ENCODE measurements at places on chromosomes 3 and 15.

DNA sequence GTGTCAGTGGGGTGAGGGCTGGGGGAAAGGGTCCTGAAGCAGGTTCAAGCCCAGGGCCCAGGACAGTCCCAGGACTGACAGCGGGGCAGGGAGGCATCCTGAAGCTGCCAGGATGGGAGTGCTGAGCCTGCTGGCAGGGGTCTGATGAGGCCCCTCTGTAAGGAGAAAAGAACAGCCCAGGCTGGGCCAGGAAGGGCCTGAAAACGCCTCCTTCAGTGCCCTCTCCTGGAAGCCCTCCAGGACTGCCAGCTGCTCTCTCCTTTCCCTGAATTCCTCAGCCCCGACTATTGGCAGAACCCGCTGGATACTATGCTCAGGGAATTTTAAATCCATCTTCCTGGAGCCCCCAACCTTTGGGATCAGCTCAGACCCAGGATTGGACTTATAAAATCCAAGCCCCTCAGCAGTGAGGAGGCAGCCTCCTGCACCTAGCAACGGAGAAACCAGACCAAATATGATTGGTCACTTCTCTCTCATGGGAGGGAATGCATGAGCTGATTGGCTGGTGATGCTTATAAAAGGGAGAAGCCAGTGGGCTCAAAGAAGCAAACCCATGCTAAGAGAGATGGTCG is 203.5 kb upstream of the LINGO1 start:
- no peaks in the 10 kb centered on the region for H3K27me3 ChIP-seq
- no peak overlapping the region for H3K4me3 ChIP-seq

DNA sequence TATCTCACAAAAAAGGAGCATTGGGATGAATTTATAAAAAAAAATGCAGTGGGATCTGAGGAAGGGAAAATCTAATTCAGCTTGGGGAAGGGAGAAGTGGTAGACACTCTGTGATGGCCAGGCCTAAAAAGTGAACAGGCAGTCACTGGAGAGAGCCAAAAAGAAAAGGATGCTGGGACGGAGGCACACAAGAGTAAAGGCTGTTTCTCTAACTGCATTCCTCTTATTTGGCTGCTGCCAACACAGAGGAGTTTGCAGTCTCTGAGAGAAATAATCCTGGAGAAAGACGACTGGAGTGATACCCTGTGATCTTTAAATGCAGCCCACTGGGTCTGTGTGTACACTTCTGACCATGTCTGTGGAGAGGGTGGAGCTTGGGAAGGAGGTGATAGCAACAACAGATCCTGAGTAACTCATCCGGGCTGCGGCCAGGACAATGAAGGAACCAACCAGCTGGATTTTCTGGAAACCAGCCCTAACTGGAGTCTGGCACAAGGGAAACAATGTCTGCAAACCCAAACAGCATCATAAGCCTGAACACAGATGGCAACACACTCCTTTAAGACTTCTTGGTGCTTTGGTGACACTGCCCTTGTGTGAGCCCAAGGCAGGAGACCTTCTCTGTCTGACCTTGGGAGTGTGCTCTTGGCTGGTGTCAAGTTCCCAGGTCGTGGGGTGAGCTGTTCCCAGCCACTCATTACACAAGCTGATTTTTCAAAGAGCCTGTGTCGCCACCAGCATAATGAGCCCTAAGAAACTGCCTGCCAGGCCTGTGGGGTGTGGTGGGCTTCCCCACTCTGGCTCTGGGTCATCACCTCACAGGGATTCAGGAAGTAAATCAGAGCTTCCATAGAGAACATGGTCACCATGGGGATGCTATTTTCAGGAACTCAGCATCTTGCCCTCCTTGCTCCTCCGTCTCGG is 8.0 kb downstream of the FYCO1 start:
- DNase-seq: peak; percentile 55
- H3K36me3 ChIP-seq: peaks cover 7% of the 10 kb centered on the region
- no peak overlapping the region for H3K4me3 ChIP-seq
- peaks cover 15% of the 10 kb centered on the region for H3K4me1 ChIP-seq
- H3K27ac ChIP-seq: peak overlapping the region; percentile 63

DNA sequence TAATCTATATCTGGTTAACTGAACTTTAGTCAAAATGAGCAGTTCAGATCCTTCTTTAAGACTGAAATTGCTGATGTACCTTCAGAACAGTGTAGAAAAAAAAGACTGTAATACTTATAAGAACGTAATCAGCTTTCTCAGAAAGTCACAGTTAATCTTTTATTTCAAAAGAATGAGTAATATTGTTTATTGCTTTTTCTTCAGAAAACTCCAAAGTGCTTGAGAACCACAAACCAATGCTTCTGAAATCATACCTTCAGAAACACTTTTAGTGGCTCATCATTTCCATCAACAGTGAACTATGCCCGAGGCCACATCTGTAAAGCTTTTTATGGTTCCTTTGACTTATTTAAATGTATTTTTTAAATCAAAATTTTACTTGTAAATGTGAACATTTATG is 33.3 kb upstream of the CLASP2 start:
- no peaks in the 10 kb centered on the region for H3K27me3 ChIP-seq
- no peak overlapping the region for H3K27ac ChIP-seq
- no peaks in the 10 kb centered on the region for H3K4me1 ChIP-seq
- H3K36me3 ChIP-seq: no peaks in the 10 kb centered on the region
- no peak overlapping the region for H3K4me3 ChIP-seq
- DNase-seq: no peak

- H3K4me1 ChIP-seq: peaks cover 4% of the 10 kb centered on the region
- no peak overlapping the region for H3K4me3 ChIP-seq
- no peak overlapping the region for H3K27ac ChIP-seq
- H3K36me3 ChIP-seq: no peaks in the 10 kb centered on the region
- DNase-seq: no peak
Measured at GRCh38 chr3:61357902-61358301, 106.7 kb upstream of the FHIT start.

DNA sequence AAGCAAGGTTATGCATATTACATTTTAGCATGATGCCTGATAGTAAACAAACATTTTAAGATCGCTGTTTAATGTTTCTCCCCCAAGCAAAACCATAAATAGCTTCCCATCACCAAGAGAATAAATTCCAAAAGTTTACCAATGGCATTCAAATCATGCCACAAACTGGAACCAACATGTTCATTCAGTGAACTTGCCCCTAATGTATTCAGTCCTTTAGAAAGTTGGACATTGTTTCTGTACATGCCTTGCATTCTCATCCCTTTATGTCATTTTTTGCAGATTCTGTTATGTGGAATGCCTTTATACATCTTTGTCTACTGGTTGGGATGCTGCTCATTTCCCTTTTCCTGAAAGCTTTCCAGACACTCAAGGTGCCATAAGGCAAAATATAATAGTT is 105.5 kb downstream of the PYDC2 start:
- DNase-seq: no peak
- H3K4me1 ChIP-seq: no peaks in the 10 kb centered on the region
- no peak overlapping the region for H3K27ac ChIP-seq
- H3K4me3 ChIP-seq: no peak overlapping the region

- no peaks in the 10 kb centered on the region for H3K36me3 ChIP-seq
- no peaks in the 10 kb centered on the region for H3K4me1 ChIP-seq
- DNase-seq: no peak
- H3K27ac ChIP-seq: no peak overlapping the region
- H3K4me3 ChIP-seq: no peak overlapping the region
Measured at GRCh38 chr3:89171687-89172545, 64.5 kb downstream of the EPHA3 start.

DNA sequence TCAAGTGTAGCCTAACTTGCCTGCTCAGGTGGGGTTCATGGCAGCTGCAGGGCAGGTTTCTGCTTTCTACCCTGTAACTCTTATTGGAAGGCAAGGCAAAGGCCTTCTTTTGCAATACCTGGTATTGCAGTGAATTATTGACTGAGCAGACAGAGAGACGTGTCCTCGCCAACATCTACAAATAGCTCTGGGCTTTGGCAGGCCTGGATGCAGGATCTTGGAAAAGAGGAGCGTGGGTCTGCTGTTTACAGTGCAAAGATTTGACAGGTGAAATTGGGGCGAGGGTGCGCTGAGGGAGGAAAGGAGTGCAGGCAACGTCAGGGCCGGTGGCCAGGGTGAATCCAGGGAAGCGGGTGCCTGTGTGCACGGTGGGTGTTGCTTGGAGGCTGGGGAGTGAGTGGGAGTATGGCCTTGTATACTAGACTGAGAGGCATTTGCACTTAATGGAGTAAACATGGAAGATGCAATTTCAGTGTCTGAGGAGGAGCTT is 44.5 kb downstream of the ST6GAL1 start:
- DNase-seq: no peak
- H3K4me3 ChIP-seq: no peak overlapping the region

- no peaks in the 10 kb centered on the region for H3K27me3 ChIP-seq
- H3K4me3 ChIP-seq: no peak overlapping the region
- H3K36me3 ChIP-seq: no peaks in the 10 kb centered on the region
- no peak overlapping the region for H3K27ac ChIP-seq
Measured at GRCh38 chr3:160643994-160644393, 33.0 kb upstream of the ARL14 start.

DNA sequence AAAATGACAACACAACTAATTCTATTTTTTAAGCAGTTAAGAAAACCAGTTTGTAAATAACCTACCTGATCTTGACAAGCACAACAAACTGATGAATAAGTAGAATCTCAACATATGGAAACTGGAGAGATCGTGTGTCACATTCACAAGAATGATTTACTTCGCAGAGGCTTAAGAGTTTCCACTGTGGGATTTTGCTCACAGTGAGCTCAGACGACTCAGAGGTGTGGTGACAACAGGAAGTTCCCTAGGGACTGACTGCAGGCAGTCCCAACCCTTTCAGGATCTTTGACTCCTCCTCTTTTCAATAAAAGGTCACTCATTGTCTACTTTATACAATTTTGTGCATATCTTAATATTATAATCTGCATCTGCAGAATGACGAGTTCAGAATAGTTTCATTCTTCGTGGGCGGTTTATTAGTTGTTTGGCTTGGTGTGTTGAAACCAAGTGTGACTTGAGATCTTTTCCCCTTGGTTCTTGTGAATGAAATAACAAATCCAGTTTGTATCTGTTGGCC is at the start of gene LIPH:
TSS of gene LIPH (minus strand) at position 231 of the 520 bp plus-strand sequence. CDS start at position 114, 117 bp downstream.
- DNase-seq: no peak
- no peaks in the 10 kb centered on the region for H3K4me1 ChIP-seq

DNA sequence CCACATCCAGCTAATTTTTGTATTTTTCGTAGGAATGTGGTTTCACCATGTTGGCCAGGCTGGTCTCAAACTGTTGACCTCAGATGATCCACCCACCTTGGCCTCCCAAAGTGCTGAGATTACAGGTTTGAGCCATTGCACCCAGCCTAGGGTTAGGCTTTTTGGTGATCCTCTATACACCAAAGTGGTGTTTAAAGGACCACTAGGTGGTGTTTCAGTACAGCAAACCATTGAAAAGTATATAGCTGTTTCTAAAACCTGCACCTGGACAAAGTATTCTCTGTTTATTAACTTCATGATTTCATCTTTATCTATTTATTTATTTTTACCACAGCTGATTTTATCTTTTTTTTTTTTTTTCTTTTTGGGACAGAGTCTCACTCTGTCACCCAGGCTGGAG is 68.4 kb downstream of the MINDY2 start:
- H3K4me3 ChIP-seq: no peak overlapping the region
- no peak for DNase-seq
- no peaks in the 10 kb centered on the region for H3K27me3 ChIP-seq
- H3K36me3 ChIP-seq: no peaks in the 10 kb centered on the region

GRCh38 chr3:16028604-16029003 is 145.9 kb upstream of the GALNT15 start:
- H3K4me1 ChIP-seq: no peaks in the 10 kb centered on the region
- DNase-seq: no peak
- no peaks in the 10 kb centered on the region for H3K36me3 ChIP-seq
- no peaks in the 10 kb centered on the region for H3K27me3 ChIP-seq

GRCh38 chr3:16618721-16619120 is 13.5 kb upstream of the DAZL start:
- no peaks in the 10 kb centered on the region for H3K36me3 ChIP-seq
- H3K27ac ChIP-seq: no peak overlapping the region
- no peak for DNase-seq
- no peak overlapping the region for H3K4me3 ChIP-seq
- H3K4me1 ChIP-seq: no peaks in the 10 kb centered on the region
- no peaks in the 10 kb centered on the region for H3K27me3 ChIP-seq

- DNase-seq: no peak
- no peaks in the 10 kb centered on the region for H3K27me3 ChIP-seq
- peaks cover 35% of the 10 kb centered on the region for H3K4me1 ChIP-seq
- no peak overlapping the region for H3K4me3 ChIP-seq
Measured at GRCh38 chr15:29672923-29673809, 149.1 kb downstream of the TJP1 start.

GRCh38 chr15:65561934-65562333 is 31.7 kb downstream of the HACD3 start:
- H3K27me3 ChIP-seq: no peaks in the 10 kb centered on the region
- H3K36me3 ChIP-seq: peaks cover 41% of the 10 kb centered on the region
- no peak overlapping the region for H3K27ac ChIP-seq

- no peak within 1 kb of the TSS for H3K27ac ChIP-seq
- no peak for DNase-seq
- no peaks in the 10 kb centered on the region for H3K27me3 ChIP-seq
Measured at GRCh38 chr3:49903451-49904424, at the start of gene MST1R. TSS of gene MST1R (minus strand) at chr3:49903873. CDS start at chr3:49903609, 264 bp downstream.

DNA sequence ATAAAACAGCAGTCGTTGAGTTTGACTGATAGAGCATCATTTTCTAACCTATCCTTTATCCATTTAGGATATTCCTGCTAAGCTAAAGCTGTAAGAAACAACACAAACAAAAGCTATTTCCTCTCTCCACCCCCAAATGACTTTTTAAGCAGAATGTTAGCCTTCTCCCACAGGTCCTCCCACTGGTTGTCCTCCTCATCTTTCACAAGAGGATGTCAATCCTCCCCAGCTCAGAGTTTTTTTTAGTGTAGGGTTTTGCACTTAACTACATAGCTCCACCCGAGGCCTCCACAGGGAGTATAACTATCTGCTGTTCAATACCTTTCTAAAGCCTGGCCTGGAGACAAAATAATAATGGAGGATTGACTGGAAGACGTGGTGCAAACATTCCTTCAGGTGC is 7.8 kb downstream of the SETMAR start:
- no peaks in the 10 kb centered on the region for H3K36me3 ChIP-seq
- no peaks in the 10 kb centered on the region for H3K4me1 ChIP-seq
- no peak overlapping the region for H3K4me3 ChIP-seq
- no peak for DNase-seq
- no peaks in the 10 kb centered on the region for H3K27me3 ChIP-seq
- H3K27ac ChIP-seq: no peak overlapping the region

DNA sequence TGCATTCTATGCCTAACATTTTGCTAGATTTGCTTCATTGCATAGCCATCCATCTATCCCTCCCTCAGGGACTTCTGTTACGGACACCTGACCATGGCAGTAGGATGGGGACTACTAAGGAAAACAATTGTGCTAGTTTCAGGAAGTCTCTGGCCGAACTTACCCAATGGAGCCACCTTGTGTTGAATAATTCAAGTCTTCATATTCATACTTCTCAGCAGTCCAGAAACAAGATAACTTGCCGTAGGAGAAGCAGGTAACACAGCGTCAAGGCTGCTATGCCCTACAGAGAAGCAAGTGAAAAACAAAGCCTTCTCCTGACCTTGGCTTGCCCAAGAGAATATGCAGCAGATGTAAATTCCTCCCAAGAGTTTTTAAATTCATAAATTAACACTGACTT is 685.3 kb downstream of the GRM7 start:
- DNase-seq: peak; percentile 80
- no peak overlapping the region for H3K27ac ChIP-seq
- H3K27me3 ChIP-seq: no peaks in the 10 kb centered on the region
- peaks cover 7% of the 10 kb centered on the region for H3K4me1 ChIP-seq

GRCh38 chr3:66629150-66629981 is 128.5 kb upstream of the LRIG1 start:
- H3K27ac ChIP-seq: peak overlapping the region; percentile 11
- no peaks in the 10 kb centered on the region for H3K27me3 ChIP-seq
- H3K4me1 ChIP-seq: peaks cover 6% of the 10 kb centered on the region
